ENCODE measurements at places on chromosomes 1 and 21.

DNA sequence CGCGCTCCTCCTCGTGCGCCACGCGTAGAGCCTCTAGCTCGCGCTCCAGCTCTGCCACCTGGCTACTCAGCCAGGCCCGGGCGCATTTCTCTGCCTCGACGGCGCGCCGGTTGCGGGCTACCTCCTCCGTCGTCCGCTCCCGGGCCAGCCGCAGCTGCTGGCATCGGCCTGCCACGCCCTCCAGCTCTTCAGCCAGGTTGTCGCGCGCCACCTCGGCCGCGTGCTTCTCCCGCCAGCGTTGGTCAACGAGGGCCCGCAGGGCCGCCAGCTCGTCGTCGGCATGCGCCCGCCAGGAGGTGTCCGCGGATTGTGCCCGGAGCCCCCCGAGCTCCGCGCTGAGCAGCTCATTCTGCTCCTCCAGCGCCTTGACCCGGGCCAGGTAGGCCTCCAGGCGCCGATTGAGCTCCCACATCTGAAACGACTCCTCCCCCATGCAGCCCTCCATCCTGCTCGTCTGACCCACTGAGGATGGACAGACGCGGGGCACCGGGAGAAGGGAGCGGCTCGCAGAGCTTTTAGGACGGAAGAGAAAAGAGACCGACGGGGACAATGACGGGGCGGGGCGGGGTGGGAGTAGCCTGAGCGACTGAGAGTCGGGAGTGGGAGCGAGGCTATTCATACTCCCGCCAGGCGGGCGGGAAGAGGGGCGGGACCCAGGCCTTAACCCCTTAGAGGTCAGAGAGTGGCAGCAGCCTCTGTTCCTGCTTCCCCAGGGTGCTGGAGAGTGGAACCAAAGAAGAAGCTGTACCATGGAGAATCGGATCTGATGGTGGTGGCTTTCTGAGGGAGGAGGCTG lies at the start of gene NES:
TSS of gene NES (minus strand) at position 588 of the 796 bp plus-strand sequence. CDS start at position 445, 143 bp downstream.
- peaks cover 26% of the 10 kb centered on the region for H3K4me1 ChIP-seq
- no peak within 1 kb of the TSS for H3K27ac ChIP-seq

DNA sequence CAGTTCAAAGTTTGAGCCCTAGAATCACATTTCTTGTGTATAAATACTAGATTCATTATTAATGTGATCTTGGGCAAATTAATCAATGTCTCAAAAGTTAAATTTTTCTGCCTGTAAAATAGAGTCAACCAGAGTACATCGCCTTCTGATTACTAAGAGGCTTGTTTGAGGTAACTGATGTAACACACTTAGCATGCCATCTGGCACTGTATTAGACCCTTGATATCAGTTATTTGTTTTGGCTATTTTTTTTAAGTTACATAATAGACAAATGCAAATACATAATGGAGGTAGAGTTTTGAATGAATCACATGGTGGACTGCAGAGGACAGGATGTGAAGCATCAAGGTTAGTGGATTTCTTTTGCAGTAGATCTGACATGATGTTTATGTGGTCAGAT lies 298.4 kb downstream of the ADGRL2 start:
- no peaks in the 10 kb centered on the region for H3K4me1 ChIP-seq
- no peak overlapping the region for H3K27ac ChIP-seq
- no peak for DNase-seq

DNA sequence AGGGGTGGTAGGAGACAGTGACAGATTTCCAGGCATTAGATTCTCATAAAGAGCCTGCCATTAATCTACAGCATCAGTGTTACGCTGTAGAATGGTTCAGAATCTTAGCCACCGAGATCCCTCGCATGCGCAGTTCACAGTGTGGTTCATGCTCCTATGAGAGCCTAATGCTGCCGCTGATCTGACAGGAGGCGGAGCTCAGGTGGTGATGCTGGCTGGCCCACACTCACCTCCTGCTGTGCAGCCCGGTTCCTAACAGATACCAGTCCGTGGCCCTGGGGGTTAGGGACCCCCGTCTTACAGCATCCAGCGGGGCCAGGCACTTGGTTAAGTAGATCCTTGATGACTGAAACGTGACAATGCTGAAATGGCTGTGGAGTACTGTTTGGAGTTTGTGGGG lies 163.6 kb upstream of the C1orf21 start:
- H3K36me3 ChIP-seq = no peaks in the 10 kb centered on the region
- H3K4me3 ChIP-seq = no peak overlapping the region
- no peak for DNase-seq
- no peaks in the 10 kb centered on the region for H3K4me1 ChIP-seq
- no peak overlapping the region for H3K27ac ChIP-seq

DNA sequence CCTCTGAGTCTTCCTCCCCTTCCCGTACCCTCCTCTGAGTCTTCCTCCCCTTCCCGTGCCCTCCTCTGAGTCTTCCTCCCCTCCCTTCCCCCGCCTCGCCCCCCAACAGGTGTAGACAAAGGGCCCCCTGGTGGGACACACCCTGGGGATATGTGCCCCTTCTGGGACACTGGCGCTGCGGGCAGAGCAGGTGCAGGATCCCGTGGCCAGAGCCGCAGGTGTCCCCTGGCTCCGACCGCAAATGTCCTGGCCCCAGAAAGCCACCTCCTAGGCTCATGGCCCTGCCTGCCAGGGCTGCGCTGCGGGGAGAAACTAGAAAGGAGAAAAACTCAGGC lies 51.5 kb upstream of the ARHGEF16 start:
- H3K27me3 ChIP-seq = no peaks in the 10 kb centered on the region
- H3K4me3 ChIP-seq = no peak overlapping the region
- no peak overlapping the region for H3K27ac ChIP-seq
- H3K36me3 ChIP-seq = no peaks in the 10 kb centered on the region
- no peaks in the 10 kb centered on the region for H3K4me1 ChIP-seq

DNA sequence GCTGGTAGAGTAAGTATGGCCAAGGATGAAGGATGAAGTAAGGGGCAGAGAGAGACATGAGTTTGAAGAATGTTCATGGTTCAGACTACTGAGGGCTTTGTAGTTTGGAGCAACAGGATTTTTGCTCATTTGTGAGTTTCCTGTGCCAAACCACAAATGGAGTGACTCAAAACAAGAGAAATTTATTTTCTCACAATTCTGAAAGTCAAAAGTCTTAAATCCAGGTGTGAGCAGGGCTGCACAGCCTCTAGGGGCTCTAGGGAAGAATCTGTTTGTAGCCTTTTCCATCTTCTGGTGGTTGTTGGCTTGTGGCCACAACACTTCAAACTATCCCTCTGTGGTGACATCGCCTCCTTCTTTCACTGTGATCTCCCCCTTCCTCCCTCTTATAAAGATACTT lies 58.9 kb downstream of the RHOU start:
- no peaks in the 10 kb centered on the region for H3K36me3 ChIP-seq
- H3K27me3 ChIP-seq = peaks cover 3% of the 10 kb centered on the region
- no peak overlapping the region for H3K4me3 ChIP-seq
- no peak overlapping the region for H3K27ac ChIP-seq

DNA sequence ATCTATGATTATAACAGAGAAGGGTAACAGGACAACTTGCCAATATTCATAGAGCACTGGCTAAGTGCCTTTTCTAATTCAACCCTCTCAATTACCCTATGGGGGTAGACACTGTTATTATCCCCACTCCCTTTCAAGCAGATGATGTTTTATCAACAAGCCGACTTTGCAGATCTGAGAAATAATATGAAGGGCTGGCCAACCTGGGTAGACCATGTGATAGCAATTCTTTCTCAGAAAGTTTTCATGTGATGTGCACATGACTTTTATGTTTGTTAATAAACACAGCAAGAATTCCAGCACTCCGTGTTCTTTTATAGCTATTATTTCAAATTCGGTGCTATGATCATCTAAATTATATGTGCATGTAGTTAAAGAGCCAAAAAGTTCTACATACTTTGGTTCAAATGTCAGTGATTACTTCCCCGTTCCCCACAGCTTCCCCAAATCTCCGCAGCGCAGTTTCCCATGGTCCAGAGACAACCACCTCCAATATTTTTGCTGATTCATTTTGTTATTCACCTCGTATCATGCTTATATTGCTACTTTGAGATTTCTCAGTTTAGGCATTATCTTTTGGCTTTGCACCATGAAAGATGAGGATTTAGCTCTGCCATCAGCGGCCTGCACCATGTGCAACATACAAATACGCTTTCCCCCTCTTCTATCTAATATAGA lies 96.7 kb upstream of the GADD45A start:
- no peak for DNase-seq
- no peaks in the 10 kb centered on the region for H3K27me3 ChIP-seq
- H3K27ac ChIP-seq = no peak overlapping the region
- H3K4me1 ChIP-seq = no peaks in the 10 kb centered on the region
- H3K36me3 ChIP-seq = no peaks in the 10 kb centered on the region
- H3K4me3 ChIP-seq = no peak overlapping the region

DNA sequence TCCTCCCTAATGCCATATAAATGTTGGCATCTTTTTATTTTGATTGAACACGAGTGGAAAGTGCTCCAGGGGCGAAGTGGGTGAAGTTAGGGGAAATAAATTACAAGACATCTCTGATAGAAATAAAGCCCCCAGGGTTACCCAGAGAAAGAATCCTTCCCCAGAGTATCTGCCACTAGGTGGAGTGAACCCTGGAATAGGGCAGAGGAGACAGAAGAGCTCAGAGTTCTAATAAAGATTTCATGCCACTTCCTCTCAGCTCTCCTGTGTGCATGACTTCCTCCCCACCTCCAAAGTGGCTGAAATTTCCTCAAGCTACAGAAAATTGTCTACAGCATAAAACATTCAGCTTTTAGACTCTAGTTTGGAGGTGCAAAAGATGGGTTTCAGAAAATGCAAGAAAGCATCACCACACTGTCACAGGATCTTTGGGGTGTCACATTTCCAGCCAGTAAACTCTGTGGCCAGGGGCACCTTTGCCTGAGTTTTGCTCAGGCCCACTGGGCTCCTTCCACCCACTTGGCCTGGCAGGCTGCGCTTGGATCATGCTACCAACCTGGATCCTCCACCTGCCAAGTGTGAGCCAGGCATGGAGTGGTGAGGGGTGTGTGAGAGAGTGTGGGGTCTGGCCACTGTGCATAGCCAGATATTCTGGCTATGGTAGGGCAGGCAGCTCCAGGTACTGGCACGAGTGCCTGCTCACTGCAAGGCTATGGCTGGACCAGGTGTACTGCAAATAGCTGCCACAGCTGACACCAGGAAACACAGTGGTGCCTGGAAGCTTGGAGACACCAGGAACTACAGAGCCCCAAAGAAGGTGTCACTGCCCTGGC lies 208.8 kb upstream of the USP25 start:
- H3K4me3 ChIP-seq = no peak overlapping the region
- DNase-seq = no peak
- no peak overlapping the region for H3K27ac ChIP-seq
- no peaks in the 10 kb centered on the region for H3K27me3 ChIP-seq
- H3K4me1 ChIP-seq = no peaks in the 10 kb centered on the region

DNA sequence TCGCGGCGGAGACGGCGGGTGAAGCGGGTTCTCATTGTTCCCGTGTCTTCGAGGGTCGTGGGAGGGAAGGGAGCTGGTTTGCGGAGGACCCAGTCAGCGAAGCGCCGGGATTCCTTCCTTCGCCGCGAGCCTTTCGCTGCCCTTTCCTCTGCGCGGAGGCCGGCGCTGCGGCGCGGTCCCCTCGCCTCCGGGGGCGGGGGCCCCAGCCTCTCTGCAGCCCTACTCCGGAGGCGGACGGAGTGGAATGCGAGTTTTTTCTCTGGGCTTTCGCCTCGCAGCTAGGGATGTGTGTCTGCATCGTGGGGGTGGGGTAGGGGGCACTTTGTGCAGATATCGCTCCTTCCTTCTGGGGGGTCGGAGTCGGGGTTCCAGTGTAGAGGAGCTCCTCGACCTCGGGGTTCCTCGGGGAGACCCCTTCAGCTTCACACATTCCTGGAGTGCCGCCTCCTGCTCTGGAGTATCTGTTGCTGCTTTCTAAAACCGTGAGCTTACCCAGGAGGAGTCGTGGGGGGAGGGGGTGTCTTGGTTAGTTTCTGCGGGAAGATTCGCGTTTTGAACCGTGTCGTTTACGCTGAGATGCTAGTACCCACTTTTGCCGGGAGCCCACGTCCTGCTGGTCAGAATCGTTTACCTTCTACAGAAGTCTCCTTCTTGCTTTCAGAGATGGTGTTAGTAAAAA lies 595 bp downstream of the RNF2 start:
- no peaks in the 10 kb centered on the region for H3K36me3 ChIP-seq
- no peak overlapping the region for H3K27ac ChIP-seq
- peak overlapping the region; percentile 78 for H3K4me3 ChIP-seq
- H3K4me1 ChIP-seq = no peaks in the 10 kb centered on the region

GRCh38 chr1:153796786-153797659 lies 21.8 kb downstream of the SLC27A3 start:
- H3K4me1 ChIP-seq = peaks cover 8% of the 10 kb centered on the region
- no peak for DNase-seq
- H3K36me3 ChIP-seq = no peaks in the 10 kb centered on the region
- no peak overlapping the region for H3K27ac ChIP-seq
- H3K27me3 ChIP-seq = no peaks in the 10 kb centered on the region
- no peak overlapping the region for H3K4me3 ChIP-seq

DNA sequence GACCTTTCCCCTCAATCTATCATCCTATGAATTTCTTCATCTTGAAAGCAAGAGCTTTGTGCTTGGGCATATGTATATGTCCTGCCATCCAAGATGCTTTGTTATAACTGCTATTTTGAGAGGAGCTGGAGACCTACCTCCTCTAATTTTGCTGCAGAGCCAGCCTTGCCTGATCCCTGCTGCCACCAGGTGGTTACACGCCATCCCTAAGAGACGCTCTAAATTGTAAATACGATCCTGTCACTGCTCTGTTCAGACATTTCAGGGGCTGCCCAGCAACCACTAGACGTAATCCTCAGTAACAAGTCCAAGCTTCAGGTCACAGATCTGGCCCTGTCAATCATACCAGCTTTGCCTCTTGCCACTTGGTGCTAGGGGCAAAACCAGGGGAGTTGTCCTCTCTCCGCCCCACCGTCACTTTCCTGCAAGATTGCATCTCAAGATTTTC lies 32.9 kb downstream of the GPA33 start:
- DNase-seq = no peak
- H3K36me3 ChIP-seq = no peaks in the 10 kb centered on the region
- H3K27ac ChIP-seq = no peak overlapping the region
- no peaks in the 10 kb centered on the region for H3K27me3 ChIP-seq
- peaks cover 2% of the 10 kb centered on the region for H3K4me1 ChIP-seq

GRCh38 chr1:210654176-210654981 lies 325.7 kb downstream of the HHAT start:
- no peaks in the 10 kb centered on the region for H3K4me1 ChIP-seq
- H3K4me3 ChIP-seq = no peak overlapping the region
- DNase-seq = no peak
- no peaks in the 10 kb centered on the region for H3K27me3 ChIP-seq
- H3K36me3 ChIP-seq = no peaks in the 10 kb centered on the region
